ENCODE measurements at places on chromosomes 2 and 18.

GRCh38 chr18:52667463-52668065, 327.6 kb downstream of the DCC start:
- DNase-seq: no peak

DNA sequence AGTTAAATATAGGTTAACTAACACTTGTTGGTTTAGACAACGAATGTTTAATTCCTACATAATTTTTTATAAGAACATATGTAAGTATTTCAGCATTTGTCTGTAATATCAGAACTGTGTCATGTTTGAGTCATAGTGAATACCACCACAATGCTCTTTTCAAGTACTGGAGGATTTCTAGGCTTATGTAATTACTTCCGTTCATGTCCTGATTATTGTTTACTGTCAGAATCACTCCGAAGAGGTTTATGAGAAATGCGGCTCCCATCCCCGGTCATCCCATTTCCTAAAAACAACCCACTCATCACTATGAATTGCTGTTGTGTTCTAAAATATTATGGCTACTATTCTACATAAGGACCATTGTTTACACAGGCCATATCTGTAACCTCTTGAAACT, 45.1 kb downstream of the CDH19 start:
- DNase-seq: no peak

GRCh38 chr2:113854970-113855740, 34.7 kb upstream of the ACTR3 start:
- DNase-seq: no peak

DNA sequence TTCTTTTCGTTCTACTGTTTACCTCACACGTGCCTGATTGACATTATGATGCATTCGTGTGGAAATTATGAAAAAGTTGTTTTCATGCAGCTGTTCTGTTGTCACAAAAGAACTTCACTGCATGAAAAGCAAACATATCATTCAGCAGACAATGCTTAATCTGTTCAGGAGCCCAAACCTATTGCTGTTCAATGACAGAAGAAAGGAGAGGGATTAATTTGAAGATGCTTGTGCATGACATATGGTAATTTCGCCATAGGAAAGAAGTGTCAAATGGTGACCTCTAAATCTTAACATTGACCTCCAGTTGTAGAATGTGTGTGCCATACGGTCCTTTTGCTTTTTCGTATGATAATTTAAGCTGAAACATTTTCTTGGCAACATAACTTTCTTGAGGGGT, 124.5 kb downstream of the WDR7 start:
- no peak for DNase-seq

DNA sequence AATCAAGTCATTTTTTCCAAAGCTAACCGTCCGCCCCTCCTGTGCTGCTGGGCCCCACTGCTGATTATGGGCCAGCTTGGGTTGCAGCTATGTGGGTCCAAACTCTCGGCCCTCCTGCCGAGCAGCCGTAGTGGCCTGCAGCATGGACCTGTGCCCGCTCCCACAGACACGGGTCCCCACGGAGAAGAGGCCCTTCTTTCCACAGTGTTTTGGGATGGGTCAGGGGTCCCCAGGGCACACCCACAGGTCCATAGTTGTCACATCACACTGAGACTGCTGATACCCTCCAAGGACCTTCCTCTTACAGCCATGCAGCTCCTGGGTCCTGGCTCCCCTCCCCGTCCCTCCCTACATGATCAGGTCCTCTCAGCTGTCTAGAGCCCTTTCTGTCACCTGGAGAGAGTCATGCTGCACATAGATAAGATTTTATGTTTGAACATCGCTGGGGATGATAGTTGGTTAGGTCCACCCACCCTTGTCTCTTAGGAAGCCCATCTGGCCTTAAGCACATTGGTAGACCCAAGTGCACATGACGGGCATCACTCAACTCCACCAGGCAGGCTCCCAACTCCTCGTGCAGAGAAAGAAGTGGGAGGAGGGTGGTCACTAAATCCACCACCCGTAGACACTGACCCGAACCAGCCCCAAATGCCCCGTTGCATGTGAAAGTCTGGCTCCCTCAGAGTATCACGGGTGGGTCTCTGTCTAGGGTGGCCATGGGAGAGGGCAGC, 17.5 kb downstream of the GPR55 start:
- no peak for DNase-seq

GRCh38 chr2:79189465-79189864, 29.9 kb upstream of the REG3A start:
- no peak for DNase-seq

DNA sequence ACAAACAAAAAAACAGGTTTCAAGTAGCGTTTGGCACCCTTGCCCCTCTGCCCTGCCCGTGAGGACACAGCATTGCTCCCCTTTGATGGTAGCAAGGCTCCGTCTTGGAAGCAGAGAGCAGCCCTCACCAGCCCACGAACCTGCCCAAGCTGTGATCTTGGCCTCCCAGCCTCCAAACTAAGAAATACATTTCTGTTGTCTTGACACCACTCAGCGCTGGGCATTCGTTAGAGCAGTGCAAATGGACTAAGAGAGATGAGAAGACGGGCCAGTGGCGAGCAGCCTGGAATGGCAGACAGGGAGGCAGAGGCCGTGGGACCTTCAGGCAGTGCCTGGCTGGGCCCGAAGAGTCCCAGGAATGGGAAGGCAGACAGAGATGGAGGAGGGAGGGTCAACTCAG, 109.8 kb downstream of the SH3BP4 start:
- no peak for DNase-seq

GRCh38 chr2:179487010-179487731, 222.5 kb upstream of the SESTD1 start:
- no peak for DNase-seq

- DNase-seq: no peak
Observed at GRCh38 chr18:60746919-60747318, 374.3 kb upstream of the MC4R start.

GRCh38 chr18:985212-985661, 80.6 kb downstream of the ADCYAP1 start:
- DNase-seq: no peak

DNA sequence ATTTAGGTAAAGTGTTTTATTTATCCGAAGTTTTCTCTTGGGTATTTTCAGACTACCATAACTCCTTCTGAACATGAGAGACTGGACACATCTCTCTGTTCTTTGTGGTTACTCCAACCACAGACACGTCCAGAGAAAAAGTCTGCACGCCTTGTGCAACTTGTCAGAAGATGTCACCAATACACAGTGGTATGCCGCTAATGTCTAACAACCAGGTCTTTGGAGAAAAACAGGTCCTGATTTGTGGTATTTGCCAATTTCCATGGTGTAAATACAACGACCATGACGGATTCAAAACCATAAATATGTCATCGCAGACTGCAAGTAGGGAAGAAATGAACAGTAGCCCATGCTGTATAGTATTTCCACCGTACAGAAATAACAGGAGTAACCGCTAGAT, 620.6 kb upstream of the ID2 start:
- DNase-seq: no peak

- DNase-seq: peak; percentile 89
Observed at GRCh38 chr2:28408764-28409599, 16.3 kb downstream of the FOSL2 start.

DNA sequence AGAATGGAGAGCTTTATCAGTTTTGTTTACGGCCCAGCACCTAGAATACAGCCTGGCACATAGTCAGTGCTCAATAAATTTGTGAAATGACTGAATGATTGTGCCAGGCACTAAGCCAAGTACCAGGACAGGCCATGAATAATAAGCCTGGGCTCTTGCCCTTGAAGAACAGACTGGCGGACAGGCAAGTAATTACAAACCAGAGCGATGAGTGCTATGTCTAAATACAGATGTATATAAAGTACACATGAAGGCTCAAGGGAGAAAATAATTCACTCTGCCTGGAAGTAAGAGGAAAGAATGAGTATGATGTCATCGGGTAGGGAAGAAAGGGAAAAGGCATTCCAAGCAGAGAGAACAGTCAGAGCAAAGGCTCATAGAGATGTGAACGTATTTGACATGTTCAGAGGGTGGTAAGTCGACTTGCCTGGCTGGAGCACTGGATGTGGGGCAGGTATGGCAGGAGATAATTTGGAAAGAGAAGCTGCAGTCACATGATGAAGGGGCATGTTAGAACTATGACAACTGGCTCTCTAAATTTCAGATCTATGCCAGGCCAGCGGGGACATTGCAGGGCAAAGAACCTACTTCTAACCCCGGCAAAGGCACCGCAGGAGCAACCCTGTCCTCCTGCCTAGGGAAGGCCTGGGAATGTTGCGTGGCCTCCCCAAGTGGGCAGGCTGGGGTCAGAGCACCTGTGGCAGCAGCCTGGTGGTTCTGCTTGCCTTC, 119.1 kb upstream of the STPG4 start:
- no peak for DNase-seq

DNA sequence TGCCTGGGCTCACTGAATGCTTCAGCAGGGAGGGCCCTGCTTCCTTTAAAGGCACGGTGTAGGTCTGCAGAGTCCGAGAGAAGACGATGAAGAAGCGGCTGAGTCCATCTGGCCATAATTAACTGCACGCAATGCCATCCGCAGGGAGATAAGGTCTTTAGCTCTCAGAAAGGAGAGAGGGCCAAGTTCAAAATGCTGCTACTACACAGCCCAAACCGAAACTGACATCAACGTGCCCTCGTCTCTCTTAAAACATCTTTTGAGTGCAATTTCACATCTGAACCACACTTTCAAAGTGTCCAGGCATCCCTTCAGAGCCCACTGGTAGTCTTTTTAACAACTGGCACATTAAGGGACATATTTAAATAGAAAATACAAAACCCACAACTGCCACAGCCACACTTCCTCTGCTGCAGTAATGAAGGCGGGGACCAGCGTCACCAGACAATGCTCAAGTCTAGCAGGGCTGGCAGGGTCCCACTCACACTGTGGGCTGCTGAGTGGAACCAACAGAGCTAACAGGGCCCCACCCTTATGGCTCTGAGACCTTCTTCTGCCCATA, 35.8 kb downstream of the ST3GAL5 start:
- DNase-seq: peak; percentile 55

- no peak for DNase-seq
Observed at GRCh38 chr2:20942646-20943125, 101.2 kb downstream of the APOB start.

DNA sequence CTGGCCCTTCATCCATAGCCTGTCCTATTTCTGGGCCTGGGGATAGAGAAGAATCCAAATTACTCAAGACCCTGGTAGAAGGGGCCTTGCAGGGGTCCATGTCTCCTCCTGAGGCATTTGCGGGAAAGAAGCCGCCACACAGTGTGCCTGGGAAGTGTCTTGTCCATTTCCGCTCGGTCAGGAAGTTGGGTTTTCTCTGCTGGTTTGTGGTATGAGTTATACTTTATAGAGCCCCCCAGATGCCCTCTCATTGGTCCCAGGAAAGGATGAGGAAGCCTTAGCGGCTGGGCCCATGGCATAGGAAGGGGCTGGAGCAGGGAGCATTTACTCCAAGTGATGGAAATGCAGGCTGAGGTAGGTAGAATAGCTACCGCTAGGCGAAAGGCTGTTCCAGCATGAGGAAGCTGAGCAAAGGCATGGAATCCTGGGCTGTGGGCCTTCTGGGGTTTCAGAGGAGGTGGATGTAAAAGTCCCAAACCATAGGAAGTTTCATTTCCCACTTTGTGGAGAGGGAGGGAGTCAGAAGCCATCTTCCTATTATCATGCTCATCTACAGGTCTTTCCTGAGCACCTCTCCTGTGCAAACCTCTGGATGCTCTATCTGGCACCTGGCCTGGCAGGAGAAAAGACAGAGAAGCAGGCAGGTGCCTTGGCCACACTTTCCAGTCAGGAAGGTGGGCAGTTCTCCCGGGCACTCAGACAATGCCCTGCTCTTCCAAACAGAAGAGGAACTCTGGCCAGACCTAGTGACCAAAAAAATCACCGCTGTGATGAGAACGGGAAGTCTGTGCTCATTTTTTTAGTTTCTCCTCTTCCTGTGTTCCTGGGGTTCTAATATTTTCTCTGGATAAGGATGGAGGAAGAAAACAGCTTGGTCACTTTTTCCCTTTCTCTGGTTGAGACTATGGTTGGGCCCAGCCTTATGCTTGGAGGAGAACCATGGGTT, 2.6 kb upstream of the CD207 start:
- DNase-seq: no peak

DNA sequence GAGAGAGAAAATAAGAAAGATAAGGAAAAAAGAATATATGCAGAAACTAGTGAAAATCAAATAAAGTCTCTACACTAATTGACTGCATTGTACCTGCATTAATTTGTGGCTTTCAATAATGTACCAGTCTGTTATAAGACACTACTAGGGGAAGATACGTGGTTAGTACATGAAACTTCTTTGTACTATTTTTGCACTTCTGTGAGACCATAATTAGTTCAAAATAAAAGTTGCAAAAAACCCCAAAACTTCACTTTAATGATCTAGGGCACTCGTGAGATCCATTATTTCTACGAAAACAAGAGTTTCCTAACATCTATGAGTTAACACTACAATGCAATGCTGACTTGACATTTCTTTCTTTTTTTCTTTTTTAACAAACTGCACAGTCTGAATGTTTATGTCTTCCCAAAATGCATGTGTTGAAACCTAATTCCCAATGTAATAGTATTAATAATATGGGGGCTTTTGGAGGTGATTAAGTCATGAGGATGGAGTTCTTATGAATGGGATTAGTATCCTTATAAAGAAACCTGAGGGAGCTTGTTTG, 162.8 kb upstream of the LRRTM1 start:
- DNase-seq: no peak

DNA sequence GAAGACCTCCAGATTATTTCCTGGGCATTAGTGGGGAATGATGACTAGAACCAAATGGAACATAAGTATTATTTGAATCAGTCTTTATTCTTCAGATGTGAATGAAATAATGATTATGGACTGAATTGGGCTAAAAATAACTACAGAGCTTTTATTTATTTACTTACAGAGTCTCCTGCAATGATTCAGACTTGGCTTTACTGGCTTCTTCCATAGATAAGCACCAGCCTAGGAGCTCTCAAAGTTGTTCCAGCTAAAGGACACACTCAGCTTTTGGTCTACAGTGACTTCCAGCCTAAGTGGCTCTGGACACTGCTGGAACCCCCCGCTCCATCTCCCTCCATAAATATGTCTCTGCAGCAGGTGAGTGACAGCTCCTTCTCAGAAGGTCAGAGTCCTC, 24.3 kb upstream of the ARHGAP25 start:
- DNase-seq: no peak

- no peak for DNase-seq
Observed at GRCh38 chr18:9535430-9535991, 60.2 kb downstream of the RALBP1 start.

DNA sequence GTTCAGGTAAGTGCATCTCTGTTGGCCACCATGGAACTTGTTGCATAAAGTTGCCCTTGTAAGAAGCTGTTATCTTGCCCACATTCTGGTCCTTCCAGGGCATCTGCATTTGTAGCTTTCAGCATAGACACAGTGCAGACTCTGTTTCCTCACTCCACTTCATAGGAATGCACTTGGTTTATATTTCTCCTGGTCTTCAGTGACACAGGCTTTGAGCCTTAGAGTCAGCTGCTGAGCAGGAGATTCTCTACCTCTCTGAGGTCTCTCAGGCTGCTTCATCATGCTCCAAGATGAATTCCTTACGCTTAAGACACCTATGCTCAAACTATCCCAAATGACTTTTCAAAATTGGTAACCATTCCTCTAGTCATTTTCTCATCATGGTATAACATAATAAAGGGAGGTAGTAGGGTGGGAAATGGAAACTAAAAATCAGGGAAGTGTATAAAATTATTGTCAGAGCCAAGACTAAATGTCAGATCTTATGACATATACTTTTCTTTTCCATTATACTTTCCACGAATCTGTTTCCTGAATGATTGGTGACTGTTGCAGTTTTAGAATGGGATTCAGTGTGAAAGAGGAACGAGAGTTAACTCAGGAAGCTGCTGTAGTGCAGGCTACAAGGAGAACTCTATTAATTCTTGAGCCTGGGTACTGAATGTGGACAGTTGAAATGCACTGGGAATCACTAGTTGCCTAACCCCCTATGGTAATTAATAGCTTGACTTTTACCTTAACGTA, 72.0 kb downstream of the GALNT1 start:
- DNase-seq: no peak

- no peak for DNase-seq
Observed at GRCh38 chr2:3094318-3094717, 283.3 kb downstream of the EIPR1 start.
